ENCODE measurements at places on chromosomes 11 and 22.

DNA sequence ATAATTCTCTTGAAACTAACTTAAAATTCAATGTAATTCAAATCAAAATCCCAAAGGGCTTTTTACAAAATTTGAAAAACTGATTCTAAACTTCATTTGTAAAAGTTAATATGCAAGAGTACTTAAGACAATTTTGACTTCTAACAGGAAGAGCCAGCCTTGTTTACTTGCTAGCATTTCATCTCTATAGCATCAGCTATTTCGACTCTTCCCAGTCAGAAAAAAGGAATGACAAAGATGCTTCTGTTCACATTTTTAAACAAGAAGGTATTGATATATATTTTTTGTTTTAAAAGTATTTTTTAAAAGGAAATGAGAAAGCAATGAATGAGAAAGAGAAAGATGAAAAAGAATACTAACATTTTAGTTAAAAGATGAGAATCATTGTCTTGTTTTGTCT, 16.4 kb downstream of the SLN start:
- no peak for DNase-seq

- no peak for DNase-seq
These were observed 81.7 kb downstream of the CCDC34 start for GRCh38 chr11:27281276-27281675.

DNA sequence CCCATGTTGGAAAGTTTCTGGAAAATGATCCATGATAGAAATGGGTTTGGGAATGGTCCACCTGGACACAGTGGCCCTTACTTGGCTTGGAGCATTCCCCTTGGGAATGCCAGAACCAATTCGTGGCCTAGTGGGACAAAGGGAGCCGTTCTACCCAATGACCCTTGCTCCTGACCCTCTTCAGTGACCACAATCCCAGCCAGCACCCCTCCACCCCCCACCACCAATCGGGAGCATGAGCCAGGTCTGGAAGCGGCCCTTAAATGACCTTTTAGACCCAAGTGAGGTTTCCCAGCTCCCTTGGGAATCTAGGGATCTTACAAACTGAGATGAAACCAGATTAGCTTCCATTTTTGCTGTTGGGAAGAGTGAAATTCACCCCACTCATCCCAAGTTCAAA, 51.3 kb upstream of the CDON start:
- no peak for DNase-seq

DNA sequence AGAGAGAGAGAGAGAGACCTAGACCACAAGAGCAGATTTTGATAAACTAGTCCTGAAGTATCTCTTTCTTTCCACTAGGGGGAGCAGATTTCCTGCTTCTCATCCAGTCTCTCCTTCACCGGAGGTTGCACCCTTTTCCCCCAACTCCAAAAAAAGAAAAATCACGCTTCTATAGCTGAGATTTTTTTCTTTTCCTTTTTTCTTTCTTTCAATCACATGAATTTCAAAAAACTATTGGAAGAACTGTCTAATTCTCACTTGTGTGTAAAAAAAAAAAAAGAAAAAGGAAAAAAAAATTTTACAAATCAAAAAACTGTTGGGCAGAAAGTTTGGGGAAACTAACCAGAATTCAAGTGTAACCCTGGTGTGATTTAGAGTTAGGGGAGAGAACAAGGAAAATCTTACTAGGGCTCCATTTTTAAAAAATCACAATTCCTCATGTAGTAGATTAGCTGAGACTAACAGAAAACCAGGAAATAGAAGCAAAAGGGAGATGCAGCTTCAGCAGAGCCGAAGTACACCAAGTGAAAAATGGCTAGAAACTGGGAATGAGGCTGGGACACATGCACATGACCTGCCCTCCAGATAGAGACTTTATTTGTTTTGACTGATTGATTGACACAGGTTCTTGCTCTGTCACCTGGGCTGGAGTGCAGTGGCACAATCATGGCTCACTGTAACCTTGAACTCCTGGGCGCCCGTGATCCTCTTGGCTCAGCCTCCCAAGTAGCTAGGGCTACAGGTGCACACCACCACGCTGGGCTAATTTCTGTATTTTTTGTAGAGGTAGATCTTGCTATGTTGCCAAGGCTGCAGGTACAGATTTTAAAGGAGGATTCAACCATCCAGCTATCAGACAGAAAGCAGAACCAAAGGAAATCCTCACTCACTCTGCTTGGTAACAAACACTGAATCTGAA, 27.1 kb downstream of the SDHD start:
- DNase-seq = no peak

- DNase-seq = no peak
These were observed 13.0 kb downstream of the NCF4 start for GRCh38 chr22:36873614-36874308.

DNA sequence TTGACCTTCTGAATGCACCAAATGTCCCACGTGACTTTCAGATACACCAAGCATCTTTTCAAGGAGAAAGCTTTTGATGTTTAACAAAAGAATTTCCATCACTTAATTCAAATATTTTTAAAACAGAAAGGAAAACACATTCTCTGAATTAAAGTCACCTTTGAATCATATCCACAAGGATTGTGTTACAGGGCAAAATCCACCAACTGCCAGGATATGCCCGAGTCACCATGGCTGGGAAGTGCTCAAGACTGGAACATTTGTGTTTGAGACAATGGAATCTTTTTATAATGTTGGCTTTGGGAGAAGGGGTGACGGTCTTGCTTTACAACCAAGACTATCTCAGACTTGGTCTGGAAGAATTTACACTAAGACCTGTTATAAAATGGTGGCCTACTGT, 40.8 kb downstream of the BID start:
- no peak for DNase-seq

DNA sequence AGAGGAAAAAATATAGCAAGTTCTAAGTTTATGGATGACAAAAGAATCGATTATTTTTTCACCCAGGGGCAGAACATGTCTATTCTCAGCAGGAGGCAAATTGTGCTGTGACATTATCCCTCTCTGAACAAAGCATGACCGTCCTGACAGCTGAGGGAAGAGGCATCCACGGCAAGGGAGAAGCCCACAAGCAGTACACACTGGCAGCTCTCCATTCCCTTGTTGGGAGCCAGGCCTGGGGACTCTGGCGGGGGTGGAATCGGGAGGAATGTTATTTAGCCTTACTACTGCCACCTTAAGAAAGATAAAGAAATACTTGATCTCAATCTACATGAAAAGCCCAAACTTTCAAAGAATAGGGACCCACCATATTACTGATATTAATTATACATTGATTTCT, 3.4 kb downstream of the KIRREL3 start:
- no peak for DNase-seq

DNA sequence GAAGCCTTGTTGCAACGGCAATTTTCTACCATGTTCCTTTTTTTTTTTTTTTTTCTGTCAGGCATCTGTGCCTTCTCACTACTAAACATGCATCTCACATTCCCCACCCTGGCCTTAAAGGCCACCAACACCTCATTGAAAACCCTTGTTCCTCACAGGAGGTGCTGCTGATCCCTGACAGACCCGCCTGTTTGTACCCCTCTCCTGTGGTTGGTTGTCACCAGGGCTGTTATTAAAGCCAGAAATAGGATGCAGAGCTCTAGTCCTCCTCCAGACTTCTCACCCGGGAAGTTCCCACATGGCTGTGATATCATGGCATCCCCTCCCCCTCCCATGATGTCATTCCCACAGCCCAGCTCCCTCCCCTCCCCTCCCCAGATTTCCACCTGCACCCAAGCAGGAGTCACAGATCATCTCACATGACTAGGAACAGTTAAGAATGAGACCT, 302.8 kb upstream of the NCAM1 start:
- no peak for DNase-seq

- no peak for DNase-seq
These were observed 15.5 kb downstream of the KIAA0930 start for GRCh38 chr22:45224988-45225731.

GRCh38 chr22:42857845-42858481, 890 bp upstream of the ARFGAP3 start:
- DNase-seq = no peak

GRCh38 chr11:78685156-78685555, 110.5 kb upstream of the NARS2 start:
- no peak for DNase-seq

- no peak for DNase-seq
These were observed 7.8 kb upstream of the P4HA3 start for GRCh38 chr11:74319139-74319816.

DNA sequence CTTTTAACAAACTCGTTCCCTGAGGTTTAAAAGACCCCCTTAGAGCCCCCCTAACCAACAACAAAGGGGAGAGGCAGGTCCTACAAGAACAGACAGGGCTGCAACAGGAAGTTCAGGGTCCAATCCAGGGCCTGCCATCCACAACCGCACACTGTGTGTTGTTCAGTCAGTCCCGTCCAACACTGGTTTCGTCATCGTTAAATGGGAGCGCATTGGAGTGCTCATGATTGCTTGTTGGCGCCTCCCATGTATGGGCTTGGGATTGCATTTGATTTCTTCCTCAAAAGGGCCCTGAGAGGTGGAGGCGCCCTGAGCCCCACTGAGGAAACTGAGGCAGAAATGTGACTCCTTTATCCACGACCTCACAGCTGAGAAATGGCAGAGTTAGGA, 174.1 kb downstream of the MN1 start:
- DNase-seq = no peak

- no peak for DNase-seq
These were observed 32.8 kb downstream of the C2CD3 start for GRCh38 chr11:74138021-74138420.

GRCh38 chr11:121703201-121703600, 250.4 kb upstream of the SORL1-AS1 start:
- DNase-seq = no peak

DNA sequence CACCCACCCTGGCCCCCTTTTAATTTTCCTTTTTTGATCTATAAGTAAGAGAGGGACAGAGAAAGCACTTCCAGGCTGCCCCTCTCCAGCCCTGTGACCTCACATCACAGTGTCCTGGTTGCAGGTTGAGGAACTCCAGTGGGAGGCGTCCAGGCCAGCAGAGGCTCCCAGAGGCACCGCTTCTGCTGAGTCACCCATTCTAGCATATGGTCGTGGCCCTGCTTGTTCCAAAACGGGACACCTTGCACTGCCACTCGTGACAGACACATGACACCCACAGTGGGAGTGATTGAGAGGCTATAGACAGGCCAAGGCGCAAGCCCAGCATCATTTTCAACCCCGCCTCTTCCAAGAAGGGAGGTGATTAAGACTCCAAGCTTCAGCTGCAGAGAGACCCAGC, 16.0 kb upstream of the TMPRSS4 start:
- no peak for DNase-seq

DNA sequence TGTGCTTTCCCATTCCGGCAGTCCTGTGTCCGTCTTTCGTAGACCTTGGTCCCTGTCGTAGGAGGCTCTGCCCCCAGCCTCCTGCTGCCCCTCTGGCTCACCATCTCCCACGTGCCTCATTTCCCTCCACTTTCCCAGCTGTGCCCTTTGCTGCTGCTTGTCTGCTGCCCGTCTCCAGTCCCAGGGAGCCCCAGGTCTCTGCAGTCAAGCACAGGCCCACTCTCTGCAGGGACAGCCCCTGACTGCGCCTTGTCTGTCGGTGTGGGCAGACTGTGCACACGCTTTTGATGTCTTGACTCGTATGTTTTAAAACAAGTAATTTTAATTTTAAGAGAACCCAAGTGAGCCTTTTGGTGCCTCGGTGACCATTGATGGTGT, 12.4 kb downstream of the DGCR8 start:
- DNase-seq = no peak

- no peak for DNase-seq
These were observed 89.3 kb downstream of the GRIA4 start for GRCh38 chr11:105699203-105699602.

- no peak for DNase-seq
These were observed 7.2 kb downstream of the PTDSS2 start for GRCh38 chr11:457111-457760.

DNA sequence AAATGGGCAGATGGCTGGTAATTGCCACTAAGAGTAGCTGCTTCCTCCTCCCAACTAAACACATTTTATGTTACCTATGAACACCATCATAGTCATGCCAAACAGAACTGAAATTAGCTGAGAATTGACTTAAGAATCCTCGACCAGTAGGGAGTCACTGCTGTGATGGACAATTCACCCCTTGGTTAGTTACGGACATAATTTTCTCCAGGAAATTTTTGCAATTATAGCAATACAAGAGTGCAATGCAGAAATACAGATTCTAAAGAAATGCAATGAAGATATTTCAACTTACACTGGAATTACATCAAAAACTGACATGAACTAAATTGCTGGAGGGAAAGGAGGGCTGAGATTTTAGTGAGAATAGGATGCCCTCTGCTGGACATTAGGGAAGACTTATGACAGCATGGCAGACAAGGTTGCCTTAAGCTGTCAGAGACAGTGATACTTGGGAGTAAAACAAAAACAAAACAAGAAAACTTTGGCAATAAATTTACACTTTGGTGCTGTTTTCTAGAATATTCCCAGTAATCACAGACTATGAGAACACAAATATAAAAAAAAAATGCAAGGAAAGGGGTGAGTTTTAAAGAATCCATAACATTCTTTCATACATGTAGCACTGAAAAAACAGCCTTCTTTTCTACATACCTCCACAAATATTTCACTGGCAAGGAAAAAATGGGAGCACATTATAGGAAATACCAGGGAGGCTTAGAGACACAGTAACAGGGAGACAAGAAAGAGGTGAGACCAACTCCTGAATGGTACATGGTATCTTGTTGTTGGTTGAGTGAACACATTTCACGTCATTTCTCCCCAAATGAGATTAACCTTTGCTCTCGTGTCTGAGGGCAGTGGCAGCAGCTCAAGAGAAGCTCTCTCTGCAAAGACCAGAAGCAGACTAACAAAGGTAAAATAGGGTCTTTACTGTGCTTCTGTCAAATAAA, 11.2 kb upstream of the PPP2R1B start:
- no peak for DNase-seq

DNA sequence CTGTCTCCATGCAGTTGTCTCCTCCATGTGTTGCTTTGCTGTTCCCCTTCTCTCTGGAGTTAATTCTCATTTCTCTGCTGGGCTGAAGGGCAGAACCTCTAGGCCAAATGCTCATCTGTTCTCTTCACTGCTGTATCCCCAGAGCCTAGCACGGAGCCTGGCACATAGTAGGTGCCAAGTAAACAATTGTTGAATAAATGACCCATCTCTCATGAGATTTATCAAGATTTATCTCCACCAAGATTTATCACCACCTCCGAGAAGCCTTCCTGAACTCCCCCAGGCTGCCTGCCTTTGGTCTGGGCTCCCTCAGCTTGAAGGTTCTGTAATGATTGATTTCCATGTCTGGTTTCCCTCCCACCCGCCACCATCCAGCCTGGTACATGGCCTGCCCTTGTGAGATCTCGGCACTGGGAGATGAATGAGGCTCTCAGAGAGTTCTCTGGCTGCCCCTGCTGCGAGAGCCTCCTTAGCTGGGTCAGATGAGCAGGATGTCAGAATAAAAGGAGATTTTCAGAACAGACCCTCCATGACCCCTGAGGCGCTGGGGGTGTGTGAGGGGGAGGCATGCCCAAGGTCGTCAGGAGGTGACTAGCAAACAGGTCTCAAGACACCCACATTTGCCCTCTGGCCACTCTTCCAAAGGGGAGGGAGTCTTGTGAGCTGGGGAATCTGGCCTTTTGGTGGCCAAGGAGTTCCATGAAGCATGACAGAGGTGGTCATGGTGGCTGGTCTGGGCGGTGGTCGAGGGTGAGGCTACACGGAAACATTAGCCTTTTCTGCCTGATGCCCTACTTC, 2.4 kb upstream of the GDPD5 start:
- no peak for DNase-seq

Data from stimulated activated CD8-positive, alpha-beta memory T cell treated with anti-CD3 and anti-CD28 coated beads, Interleukin-2, amount 100 ng/mL, for 1 hour (primary cell).